ENCODE measurements at places on chromosomes 6 and 20.

DNA sequence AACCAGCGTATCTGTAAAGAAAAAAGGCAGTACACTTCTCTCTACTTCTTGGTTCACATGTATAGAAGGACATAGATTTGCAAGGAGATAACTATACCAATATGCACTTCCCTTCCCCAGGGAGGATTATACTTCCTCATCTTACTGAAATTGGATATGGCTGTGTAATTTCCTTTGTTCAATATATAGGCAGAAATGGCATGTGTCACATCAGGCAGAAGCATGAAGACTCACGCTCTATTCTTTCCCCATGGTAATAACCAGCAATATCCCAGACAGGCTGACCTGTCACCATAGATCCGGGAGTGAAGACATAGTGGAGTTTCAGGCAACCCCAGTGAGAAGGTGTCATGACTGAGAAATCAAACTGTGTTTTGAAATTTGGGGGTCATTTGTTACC, 518.3 kb downstream of the KIF16B start:
- no peak for DNase-seq

- DNase-seq = no peak
Measured at GRCh38 chr20:24637941-24638340, 168.5 kb downstream of the SYNDIG1 start.

DNA sequence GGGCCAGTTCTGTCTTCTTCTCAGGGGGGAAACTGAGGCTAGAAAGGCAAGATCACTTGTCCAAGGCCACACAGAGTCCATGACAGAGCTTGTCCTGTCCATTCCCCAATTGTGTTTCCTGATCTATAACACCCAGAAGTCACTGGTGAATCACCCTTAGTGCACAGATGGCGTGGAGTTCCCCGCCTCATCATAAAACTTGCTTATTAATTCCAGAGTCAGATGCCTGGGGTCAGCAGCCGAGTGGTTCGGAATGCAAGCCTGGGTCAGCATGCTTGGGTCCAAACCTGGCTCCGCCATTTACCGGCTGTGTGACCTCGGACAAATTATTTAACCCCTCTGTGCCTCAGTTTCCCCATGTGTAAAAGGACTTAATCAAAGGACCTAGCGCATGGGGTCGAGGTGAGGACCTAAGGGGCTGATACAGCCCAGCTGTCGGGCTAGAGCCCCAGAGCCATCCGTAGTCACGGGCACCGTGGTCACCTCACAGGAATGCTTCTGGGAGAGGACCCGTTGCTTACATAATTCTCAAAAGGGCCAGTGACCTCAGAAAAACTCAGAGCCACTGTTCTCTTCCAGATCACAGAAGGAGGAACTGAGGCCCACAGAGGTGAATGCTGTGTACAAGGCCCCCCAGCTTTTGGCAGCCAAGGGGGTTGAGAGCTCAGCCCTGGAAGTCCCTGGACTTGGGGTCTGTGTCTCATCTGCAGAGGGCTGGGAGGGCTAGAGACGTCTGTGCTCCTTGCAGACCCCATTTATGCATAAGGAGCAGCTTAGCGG, 1.4 kb upstream of the ZBP1 start:
- DNase-seq = no peak

- no peak for DNase-seq
Measured at GRCh38 chr20:33568868-33569801, 79.2 kb downstream of the CBFA2T2 start.

DNA sequence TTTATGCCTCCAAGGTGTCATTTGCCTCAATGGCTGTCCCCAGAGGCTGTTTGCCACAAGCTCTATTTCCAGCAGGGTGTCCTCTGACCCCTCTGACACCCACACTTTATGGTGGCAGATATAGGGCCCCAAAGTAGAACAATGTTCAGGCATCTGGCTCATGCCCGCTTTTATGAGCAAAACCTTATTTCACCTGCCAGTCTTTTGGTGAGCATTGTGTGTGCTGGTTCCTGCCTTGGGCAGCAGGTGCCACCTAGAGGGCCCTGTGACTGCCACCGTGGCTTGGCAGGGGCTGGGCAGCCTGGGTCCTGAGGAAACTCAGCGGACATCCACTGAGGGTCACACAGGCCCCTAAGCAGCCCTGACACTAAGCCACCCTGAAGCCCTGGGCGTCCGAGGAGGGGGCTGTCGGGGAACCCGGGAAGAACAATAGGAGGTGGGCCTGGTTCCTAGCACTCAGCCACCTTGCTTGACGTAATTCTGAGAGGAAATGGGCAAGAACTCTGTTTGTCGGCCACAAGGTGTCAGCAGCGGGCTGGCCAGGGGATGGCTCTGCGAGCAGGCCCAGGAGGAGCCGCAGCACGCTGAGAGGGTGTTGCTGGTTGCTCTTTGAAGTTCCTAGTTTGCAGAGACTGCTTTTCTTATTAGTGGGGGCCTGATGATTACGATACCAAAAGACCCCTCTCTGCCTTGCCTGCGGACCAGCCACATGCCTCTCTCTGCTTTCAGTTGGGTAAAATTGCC, 148.9 kb downstream of the SCML4 start:
- DNase-seq = peak; percentile 80
